ENCODE measurements at places on chromosomes 1 and 21.

- peak; percentile 75 for DNase-seq
These were observed 732.3 kb downstream of the NCAM2 start for GRCh38 chr21:21730512-21730911.

DNA sequence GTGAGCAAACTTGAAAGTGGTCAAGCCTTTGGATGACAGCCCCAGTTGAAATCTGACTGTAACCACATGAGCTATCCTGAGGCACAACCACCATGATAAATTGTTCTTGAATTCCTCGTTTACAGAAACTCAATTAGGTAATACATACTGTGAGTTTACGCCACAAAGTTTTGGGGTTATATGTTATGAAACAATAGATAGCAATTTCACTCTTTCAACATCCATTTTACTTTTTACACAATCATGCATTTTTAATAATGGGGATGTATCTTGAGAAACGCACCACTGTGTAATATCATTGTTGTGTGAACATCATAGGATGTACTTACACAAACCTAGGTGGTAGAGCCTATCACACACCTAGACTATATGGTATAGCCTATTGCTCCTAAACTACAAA lies 35.4 kb downstream of the OR2C3 start:
- no peak for DNase-seq

GRCh38 chr1:179955287-179955680 lies 674 bp downstream of the CEP350 start:
- DNase-seq = peak; percentile 7

DNA sequence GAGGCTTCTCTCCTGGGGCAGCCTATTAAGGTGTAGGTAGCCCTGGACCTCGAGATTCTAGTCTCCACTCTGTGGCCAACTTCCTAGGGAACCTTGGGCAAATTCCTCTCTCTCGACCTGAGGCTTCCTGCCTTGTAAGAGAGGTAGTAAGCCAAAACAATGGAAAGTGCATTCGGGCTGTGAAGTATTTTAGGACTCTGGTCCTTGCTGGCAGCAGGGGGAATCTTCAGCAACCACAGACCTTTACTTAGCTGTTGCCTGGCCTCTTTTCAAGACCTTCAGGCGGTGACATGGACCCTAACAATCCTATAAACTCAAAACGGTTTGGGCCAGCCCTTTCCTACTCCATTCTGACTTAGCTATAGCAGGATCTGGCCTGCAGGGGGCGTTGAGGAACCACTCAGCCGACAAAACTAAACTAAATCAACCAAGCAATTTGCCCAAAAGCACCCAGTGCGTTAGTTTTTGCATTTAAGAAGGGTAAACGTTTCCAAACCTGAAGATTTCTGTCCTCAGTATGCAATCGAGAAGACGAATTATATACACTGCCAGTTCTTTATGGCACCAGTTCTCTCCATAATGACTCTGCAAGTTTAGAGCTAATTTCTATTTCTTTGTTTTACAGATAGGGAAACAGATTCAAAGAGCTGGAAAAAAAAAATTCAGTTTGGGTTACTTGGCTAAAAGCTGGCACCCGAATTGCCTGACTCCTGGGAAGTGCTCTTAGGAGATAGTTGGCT lies 10.9 kb upstream of the SESN2 start:
- peak; percentile 82 for DNase-seq

GRCh38 chr1:6897138-6897537 lies 111.9 kb downstream of the CAMTA1 start:
- no peak for DNase-seq

DNA sequence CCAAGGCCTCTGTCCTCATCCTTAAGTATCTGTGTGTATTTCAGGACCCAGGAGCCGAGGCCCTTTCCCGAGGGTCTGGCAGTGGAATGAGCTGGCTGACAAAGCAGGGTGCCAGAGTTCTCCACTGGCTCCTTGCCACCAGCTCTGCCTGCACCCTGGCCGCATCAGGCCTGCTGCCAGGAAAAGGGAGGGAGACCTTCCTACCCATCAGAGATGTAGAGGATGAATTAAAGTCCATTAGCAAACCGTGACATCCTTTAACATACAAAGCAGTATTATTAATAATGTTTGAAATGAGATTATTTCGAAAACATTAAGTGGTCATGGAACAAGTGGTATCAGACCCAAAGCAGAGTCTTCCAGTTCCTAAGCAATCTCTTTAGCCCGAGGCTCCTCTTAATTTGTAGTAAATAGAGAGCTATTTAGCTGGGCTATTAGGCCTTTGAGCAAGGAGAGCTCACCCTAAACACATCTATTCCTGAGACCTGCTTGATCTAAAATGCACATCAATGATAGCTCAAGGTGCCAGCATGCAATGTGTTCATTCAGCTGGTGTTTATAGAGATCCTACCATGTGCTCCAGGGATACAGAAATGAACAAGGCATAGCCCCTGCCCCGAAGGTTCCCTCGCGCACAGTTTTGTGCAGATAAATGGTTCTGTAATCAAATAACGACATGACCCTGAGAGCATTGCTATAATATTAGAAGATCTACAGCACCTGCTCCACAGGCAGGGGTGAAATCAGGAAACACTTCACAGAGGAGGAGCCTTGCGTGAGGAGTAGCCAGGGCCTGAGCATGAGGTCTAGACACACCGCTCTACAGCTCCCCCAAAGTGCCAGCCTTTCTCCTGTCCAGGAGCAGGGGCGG lies 44.0 kb downstream of the FAM163A start:
- DNase-seq = no peak

DNA sequence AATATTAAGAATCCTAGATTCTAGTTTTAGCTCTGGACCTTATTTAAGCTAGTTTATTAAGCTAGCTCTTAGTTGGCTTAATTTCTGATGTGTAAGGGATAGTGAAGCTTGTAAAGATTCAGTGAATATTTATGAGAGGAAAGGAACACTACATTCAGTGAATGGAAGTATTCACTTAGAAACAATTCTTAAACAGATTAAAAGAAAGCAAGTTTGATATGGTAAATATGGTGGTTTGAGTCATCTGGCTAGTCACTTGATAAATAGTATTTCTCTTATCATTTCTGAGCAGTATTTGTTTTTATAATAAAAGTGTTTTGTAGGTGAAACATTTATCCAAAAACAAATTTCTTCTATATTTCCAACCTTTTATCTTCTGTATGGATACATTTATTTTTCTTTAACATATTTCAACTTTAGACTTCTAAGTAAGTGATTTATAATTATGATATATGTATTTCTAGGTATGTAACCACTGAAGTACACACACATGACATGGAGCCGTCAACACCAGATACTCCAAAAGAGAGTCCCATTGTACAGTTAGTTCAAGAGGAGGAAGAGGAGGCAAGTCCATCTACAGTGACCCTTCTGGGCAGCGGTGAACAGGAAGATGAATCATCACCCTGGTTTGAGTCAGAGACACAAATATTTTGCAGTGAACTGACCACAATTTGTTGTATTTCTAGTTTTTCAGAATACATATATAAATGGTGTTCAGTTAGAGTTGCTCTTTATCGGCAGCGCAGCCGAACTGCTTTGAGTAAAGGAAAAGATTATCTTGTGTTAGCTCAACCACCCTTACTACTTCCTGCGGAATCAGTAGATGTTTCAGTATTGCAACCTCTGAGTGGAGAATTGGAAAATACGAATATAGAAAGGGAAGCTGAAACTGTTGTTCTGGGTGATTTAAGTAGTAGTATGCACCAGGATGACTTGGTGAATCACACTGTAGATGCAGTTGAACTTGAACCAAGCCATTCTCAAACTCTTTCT lies 55.6 kb downstream of the SUCO start:
- peak; percentile 91 for DNase-seq

- no peak for DNase-seq
These were observed 17.3 kb upstream of the TNFSF4 start for GRCh38 chr1:173224280-173224892.

DNA sequence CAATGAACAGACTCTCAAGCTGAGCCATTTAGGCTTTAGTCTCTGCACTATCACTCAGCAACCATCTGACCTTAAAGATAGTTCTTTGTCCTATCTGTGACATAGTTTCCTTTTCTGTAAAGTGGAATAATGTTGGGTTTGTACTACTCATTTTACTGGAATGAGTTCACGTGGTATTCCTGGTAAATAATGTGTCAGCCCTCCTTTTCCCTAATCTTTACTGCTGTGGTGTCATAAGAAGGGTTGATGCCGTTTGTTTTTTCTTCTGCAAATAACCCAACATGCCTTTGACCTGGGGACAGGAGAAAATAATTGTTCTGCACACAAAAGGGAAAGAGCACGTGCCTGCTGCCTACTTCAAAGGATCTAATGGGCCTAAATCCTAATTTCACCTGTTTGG lies 297.8 kb downstream of the BRINP3 start:
- no peak for DNase-seq

GRCh38 chr1:42956739-42957138 lies 1.9 kb downstream of the SLC2A1 start:
- DNase-seq = no peak

DNA sequence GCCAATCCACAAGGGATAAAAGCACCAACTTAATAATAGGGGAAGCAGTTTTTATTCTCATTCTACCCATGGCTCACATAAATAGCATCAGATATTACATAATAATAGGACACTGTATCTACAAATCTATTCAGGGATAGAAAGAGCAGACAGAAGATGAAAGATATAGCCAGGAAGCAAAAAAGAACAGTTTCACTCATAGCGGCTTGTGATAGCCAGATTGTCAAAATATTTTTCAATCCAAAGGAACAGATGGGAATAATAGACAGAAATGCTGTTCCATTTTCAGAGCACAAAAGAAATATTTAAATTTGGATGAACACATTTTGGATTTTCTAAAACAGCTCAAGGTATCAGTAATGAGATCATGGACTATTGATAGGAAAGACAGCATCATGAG lies 232.5 kb upstream of the GREM2 start:
- DNase-seq = no peak

DNA sequence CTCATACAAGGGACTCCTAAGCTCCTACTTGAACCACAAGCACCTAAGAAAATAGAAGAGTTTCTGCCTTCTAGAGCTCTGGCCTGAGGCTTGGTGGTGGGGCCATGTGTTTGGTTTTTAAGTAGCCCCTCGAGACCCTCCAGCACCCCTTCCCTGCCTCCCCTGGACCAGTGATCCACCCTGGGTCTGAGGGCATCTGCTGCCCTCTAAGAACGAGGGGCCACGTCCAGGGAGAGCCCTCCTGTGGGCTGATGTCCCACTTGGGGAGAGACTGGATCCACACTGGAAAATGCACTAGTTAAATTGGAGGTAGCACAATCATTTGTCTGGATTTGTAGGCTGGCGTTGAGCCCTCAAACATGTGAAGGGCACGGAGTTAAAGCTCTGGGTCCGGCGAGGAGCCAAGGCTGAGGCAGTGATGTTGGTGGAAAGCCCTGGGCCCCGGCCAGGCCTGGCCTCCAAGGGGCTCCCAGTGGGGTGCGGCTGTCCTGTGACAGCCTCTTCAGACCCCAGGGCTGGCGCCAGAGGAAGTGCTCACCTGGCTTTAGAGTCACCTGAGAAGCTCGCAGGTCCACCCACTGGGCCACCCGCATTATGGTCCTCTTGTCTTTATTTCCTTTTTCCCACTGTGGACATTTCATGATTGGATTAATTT lies 65.2 kb downstream of the SLC37A1 start:
- no peak for DNase-seq

DNA sequence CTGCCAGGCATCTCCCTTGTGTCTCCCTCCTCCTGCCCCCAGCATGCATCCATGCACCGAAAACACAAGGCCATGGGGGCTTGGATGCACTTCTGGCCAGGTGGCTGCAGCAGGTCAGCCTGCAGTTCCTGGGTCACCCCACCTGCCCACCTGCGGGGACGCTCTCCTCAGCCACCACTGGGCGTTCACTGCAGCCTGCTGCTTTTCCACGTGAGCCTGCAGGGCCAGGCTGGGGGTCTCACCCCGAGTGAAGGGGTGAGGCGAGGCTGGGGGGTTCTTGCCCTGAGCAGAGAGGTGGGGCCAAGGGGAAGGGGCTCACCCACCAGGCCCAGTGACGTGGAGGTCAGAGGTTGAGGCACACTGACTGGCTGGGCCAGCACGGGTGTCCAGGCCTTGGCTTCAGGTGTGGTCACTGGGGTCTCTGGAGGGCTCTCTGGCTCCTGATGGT lies 64.6 kb downstream of the WNT9A start:
- no peak for DNase-seq

GRCh38 chr1:221012120-221012519 lies 132.9 kb downstream of the HLX start:
- DNase-seq = no peak

DNA sequence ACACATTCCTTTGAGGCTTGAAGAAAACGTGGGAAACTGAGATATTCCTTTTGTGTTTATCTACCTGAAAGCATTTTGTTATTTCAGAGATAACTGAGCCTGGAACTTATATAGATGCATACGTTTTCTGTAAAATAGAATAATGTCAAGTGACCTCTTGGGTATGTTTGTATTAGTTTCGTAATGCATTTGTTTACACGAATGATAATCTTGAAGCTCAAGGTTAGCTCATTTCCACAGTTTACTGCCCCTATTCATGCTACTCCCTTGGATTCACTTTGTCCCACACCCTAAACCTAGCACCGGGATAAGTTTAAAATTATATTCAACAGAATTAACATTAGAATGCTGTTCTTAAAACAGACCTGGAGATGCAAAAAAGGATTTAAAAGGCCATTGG lies 54.4 kb downstream of the MRPL39 start:
- no peak for DNase-seq

GRCh38 chr1:244735876-244736561 lies 83.1 kb downstream of the DESI2 start:
- DNase-seq = peak; percentile 11

DNA sequence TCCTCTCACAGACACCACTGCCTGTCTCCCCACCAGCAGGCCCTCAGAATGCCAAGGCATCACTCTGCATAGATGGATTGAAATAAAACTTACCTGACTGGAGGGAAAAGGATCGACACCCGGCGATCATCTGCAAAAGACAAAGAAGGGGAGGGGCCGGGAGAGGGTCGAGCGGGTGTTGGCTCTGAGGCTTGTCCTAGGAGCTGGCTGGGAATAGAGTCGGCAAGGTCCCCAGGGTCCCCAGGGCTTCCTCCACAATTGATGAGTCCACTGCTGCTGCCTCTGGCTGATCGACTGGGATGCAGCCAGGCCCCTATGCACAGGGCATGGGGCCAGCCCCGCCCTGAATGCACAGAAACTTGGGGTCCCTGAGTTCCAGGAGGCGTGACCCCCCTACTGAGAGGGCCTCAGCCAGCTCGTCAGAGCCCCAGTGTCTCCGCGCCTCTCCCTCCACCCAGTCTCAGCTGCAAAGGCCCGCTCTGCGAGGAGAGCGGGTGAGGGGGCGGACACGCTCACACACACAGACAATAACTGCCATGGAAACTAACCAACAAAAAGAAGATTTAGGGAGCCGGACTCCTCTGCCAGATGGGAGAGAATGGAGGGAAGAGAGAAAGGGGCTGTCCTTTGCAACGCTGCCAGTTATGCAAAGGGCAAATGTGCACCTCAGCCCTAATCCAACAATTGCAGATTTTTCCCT lies at the start of gene KLHDC8A:
Gene KLHDC8A, minus strand, starts transcription at position 483 of the 700 bp plus-strand sequence. CDS start 13,318 bp downstream, outside the sequence.
- no peak for DNase-seq

GRCh38 chr1:19655718-19656080 lies 9.0 kb upstream of the HTR6 start:
- no peak for DNase-seq

Measured in fibroblast of mammary gland (primary cell).